ENCODE measurements at places on chromosomes 13 and 19.

- DNase-seq = no peak
Measured at GRCh38 chr13:23915308-23915707, 18.0 kb upstream of the C1QTNF9B start.

DNA sequence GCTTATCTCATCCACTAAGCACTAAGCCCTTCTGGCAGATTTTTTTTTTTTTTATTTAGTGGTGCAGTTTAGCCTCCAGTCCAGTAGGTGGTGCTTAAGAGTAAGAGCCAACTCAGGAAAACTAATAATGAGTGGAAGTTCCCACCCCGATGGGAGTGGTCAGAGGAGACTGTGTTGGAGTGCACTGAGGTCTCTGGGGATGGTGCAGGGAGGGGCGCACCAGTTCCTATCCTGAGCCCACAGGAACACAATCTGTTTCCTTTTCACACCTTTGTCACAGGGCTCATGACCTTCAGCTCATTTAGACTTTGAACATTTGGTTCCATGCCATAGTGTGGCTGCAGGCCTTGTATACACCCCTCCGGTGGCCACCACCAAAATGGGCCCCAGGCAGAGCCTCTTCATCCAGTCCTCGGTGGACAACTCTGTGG is 367.4 kb downstream of the SPRY2 start:
- DNase-seq = no peak

- DNase-seq = no peak
Measured at GRCh38 chr19:6241680-6242377, 37.9 kb downstream of the MLLT1 start.

DNA sequence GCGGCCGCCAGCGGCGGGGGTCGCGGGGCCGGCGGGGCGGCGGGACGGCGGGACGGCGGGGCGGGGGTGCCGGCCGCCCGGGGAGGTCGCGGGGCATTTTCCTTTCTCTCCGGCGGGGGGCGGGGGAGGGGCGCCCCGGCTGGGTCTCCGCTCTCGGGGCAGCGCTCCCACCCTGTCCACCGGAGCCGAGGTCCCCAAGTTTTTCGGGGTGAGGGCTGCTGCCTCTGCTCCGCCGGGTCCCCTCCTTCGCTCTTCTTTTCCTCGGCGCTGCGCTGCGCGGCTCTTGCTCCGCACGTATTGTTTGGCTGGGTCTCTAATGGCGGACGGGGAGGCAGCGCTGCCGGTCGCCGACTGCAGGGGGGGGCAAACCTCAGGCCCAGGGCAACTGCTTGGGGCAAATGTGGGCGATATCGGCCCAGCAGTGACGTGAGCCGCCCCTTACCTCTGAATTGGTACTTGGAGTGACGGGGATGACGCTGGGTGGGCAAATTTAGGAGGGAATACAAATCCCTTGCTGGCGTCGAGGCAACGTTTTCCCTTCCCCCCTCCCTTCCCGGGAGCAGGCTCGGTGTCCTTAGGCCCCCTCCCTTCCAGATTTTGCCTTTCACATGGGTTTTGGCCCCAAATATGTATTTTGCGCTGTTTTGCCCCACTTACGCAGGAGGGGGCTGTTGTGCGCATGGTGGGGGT is 759 bp downstream of the ZMYM2 start:
- DNase-seq = peak; percentile 61

- DNase-seq = no peak
Measured at GRCh38 chr13:87671753-87672605, 808 bp downstream of the SLITRK5 start.

DNA sequence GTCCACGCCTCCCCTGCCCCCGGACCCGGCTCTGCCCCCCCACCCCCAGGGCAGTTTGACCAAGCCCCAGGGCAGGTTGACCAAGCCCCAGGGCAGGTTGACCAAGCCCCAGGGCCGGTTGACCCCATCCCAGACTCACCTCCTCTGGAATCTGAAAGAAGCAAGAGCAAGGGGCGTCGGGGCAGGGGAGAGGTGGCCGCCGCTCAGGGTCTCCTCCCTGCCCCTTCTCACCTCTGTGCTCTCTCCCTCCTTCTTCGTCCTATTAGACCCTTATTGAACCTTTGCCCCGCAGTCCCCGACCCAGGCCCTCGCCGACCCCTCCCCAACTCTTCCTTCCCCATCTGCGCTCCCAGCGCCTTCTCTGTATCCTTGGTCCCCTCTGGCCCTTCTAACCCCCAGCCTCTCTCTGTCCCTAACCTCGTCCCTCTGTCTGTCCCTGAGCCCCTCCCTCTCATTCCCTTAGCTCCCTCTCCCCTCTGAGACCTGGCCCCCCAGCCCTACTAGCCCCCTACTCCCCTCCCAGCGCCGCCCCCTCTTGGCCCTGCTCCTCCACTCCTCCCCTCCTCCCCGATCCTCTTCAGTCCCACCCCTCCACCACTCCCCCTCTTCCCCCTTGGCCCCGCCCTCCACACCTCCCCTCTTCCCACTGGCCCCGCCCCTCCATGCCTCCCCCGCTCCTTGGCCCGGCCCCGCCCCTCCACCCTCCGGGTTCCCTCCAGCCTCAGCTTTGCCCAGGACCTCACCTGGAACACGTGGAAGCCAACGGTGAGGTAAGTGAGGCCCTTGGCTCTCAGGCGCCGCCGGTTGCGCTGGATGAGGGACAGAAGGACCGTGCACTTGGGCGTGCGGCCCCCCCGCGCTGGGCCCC is 7.6 kb downstream of the CAPN12 start:
- peak; percentile 35 for DNase-seq

DNA sequence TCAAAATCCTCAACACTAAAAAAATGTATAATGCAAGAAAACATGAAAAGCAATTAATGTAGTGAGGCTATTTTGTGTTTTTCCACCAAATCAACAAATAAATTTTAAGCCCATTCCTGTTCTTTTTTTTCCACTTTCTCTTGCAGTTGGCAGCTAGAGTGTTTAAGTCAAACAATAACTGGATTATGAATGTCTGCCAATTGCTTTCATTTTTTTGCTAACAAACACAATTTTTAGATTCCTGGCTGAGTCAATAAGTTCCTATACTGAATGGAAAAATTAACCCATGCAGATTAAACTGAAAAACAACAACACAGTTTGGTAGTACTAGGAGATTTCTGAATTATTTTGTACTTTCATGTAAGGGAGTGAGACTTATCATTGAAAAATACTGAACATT is 232.4 kb downstream of the SLITRK5 start:
- no peak for DNase-seq

- DNase-seq = no peak
Measured at GRCh38 chr13:98483601-98484288, 93.2 kb downstream of the STK24 start.

- DNase-seq = no peak
Measured at GRCh38 chr19:2533072-2533425, 57.1 kb downstream of the GADD45B start.

- DNase-seq = no peak
Measured at GRCh38 chr19:39172700-39173501, 23.9 kb upstream of the NCCRP1 start.

GRCh38 chr13:80359414-80359777 is 18.5 kb upstream of the SPRY2 start:
- DNase-seq = no peak

- no peak for DNase-seq
Measured at GRCh38 chr13:85366759-85367417, 432.3 kb downstream of the SLITRK6 start.

- peak; percentile 15 for DNase-seq
Measured at GRCh38 chr19:19134687-19135158, 3.6 kb downstream of the TMEM161A start.

DNA sequence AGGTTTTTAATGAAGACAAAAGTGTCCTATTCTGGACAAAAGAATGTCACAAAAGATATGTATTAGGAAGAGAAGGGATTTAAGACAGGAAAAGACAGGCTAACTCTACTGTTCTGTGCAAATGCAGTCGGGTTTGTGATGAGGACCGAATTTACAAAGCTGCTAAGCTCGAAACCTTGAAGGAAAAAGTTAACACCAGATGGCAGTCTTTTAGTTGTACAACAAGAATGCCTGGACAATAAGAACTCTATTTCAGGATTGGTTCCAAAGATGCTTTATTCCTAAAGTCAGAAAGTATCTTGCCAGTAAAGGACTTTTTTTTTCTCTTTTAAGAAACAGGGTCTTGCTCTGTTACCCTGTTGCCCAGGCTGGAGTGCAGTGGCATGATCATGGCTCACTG is 51.1 kb downstream of the HS6ST3 start:
- DNase-seq = no peak

- DNase-seq = no peak
Measured at GRCh38 chr13:98937911-98938381, 39.9 kb downstream of the DOCK9 start.

DNA sequence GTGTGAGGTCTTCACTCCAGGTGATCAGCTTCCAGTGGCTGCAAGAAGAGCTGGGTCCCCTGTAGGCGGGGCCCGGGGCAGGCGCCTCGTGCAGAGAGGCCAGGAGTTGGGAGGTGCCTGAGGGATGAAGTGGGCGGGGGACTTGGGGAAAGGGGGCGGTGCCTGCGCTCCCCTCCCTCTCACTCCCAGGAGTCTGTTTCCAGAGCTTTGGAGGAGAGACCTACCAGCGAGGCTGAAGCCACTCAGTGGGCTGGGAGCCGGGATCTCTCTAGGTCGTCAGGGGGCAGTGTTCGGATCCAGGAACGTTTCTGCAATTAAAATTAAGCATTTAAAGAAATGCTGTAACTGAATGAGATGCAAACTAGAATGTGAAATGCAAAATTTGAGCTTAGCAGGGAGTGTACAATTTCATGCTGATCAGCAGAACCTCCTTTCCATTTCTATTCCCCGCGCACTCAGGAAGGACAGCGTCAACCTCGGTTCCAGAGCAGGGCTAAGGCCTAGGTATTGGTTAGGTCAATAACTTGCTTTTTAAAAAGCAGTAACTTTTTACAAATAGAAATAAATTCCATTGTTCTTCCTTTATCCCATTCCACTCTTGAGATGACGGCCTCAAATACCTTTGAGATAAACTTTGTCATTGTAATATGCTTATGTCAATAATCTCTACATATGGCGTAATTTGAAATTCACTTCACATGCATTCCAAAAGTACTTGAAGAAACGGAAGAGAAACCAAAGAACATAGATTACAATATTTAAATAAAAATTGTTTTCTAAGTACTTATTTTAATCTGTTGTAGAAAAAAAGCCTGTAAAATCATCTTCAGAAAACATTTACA is 11.6 kb downstream of the ZNF160 start:
- no peak for DNase-seq

- DNase-seq = no peak
Measured at GRCh38 chr13:64506246-64506645, 2723.9 kb downstream of the PCDH9 start.

- no peak for DNase-seq
Measured at GRCh38 chr13:91042870-91043269, 304.6 kb upstream of the MIR17HG start.

GRCh38 chr19:44282846-44283245 is 22.0 kb downstream of the ZNF235 start:
- DNase-seq = no peak

DNA sequence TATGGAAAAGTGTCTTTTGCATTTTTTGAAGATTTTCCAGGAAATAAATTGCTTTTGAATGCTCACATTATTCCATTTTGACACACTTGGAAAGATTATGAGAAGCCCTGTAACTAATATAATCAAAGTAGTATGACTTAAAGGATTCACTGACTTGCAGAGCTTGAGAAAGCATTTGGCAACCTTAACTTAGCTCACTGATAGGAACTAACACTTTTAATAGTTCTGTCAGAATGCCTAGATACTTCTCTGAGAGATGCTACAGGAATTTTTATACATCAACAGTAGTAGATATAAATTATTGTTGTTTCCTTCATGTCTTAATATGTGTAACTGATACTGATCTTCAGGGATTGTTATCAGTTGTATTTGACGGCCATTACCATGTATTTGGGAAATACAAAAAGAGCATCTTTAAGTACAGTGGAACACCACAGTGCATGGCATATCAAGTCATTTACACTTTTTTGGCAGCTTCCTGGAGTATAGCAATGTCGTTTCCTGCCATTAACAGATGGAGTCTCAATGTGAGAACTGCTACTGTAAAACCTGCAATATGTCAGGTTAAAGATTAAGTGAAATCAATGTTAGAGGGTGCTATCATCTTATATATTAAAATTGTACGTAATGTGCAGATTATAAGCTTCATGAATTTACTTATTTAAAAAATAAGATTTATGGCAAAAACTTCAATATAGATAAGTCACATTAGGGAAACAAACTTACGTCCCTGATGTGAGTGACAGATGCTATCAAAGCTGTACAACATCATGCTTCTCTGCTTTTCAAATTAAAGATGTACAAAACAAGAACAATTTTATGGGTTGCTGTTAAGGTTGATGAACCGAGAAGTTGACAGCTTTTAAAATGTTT is 1159.8 kb upstream of the MIR17HG start:
- no peak for DNase-seq

DNA sequence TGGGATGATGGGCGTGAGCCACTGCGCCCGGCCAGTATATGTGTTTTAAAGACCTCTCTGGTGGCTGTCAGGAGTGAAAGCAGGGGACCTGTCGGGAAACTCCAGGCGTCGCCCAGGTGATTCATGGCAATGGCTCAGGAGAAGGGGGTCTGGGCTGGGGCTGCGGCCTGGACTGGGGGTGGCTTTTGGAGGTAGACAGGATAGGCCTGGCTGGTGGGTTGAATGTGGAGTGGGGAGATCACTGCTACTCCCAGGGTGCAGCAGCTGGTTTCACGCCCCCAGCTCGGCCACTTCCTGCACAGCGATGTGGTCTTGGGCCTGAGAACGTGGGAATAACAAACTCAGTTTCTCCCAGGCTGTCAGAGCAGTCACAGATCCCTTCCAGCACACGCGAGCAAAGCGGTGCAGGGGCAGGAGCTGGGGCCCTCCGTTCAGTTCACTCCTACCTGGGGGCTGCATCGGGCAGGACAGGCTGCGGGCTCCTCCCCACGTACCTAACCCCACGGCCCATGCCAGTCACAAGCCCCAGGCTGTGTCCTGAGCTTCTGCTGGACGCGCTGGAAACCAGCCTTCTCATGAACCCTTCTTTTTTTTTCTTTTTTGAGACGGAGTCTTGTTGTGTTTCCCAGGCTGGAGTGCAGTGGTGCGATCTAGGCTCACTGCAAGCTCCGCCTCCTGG is 18.9 kb downstream of the KDM4B start:
- DNase-seq = no peak

DNA sequence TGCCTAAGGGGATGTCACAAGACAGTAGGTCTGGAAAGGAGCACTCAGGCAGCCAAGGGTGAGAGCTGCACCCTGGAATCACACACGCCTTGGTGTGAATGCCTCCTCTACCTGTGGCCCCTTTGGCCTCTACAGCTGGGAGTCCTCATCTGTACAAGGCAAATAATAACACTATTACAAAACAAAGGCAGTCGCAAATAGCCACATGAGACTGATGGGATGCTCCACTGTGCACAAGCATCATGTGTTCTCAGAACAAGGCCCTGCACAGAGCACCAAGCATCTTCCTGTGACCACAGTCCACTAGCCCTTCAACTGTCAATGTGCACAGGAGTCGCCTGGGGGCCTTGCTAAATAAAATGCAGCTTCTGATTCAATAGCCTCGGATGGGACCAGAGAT is 44.6 kb upstream of the HNRNPA1L2 start:
- no peak for DNase-seq

GRCh38 chr13:38099751-38100150 is 230.2 kb upstream of the TRPC4 start:
- no peak for DNase-seq

- no peak for DNase-seq
Measured at GRCh38 chr19:48290401-48290770, 20.5 kb downstream of the ZNF114 start.
